Aorta (tissue), 5 donors: ENCODE measurements at places on chromosomes 16 and 17.

- DNase-seq: peak; percentile 93
- H3K4me1 ChIP-seq: no peaks in the 10 kb centered on the region
- peak within 1 kb of the TSS; percentile 24 for H3K27ac ChIP-seq
- H3K36me3 ChIP-seq: no peaks in the 10 kb centered on the region
- no peaks in the 10 kb centered on the region for H3K27me3 ChIP-seq
These were observed at the start of gene PLD6 for GRCh38 chr17:17206124-17206912. PLD6 (minus strand) TSS chr17:17206333; CDS start chr17:17206286, 47 bp downstream.

DNA sequence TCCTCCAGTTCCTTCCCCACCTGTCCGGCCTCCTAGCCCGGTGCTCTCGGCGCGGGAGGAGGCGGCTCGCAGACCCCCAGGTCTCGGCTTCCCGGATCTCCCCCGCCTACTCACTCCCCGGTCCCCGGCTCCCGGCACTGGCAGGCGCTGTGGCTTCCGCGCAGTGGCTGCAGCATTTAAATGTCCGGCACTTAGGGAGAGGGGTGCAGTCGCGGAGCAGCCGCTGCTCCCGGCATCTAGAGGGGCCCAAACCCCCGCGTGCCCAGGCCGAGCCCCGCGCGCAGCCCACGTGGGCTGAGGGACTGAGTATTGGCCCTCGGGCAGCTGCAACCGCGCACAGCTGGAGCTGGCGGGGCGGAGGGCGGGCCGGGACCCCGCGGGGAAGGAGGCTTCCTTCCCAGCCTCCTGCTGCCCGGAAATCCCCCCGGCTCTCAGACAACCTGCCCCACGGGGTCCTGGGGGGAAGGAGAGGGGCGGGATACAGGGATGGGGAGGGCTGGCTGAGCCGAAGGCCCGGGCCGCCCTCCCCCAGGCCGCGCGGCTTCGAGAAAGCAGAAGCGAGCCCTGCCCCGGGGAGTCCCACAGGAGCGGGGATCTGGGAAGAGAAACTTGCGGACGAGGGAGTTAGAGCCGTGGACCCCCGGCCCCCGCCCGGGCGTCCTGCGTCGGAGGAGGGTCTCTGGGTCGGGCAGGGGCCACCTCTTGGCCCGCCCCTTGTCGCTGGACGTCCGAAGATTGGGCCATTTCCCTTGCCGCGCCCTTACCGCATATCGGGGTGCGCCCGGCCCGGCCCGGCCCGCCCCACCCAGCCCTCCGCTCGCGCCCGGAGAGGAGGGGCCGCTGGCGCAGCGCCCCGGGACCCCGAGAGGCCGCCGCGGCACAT lies at the start of gene MMP25:
TSS of gene MMP25 (plus strand) at position 804 of the 883 bp plus-strand sequence. CDS start 357 bp downstream, outside the sequence.
- DNase-seq: no peak
- H3K4me1 ChIP-seq: no peaks in the 10 kb centered on the region
- H3K36me3 ChIP-seq: no peaks in the 10 kb centered on the region
- no peaks in the 10 kb centered on the region for H3K27me3 ChIP-seq

- H3K27ac ChIP-seq: no peak overlapping the region
These were observed 222.6 kb upstream of the PMFBP1 start for GRCh38 chr16:72394526-72394925.

GRCh38 chr17:57999496-58000017 lies 7.5 kb downstream of the SRSF1 start:
- H3K27me3 ChIP-seq: no peaks in the 10 kb centered on the region
- no peak overlapping the region for H3K4me3 ChIP-seq
- peaks cover 4% of the 10 kb centered on the region for H3K36me3 ChIP-seq
- DNase-seq: no peak

GRCh38 chr16:68487669-68488068 lies 39.4 kb upstream of the SMPD3 start:
- H3K27me3 ChIP-seq: no peaks in the 10 kb centered on the region
- no peak overlapping the region for H3K27ac ChIP-seq
- no peaks in the 10 kb centered on the region for H3K4me1 ChIP-seq
- no peaks in the 10 kb centered on the region for H3K36me3 ChIP-seq
- H3K4me3 ChIP-seq: no peak overlapping the region
- peak; percentile 3 for DNase-seq

DNA sequence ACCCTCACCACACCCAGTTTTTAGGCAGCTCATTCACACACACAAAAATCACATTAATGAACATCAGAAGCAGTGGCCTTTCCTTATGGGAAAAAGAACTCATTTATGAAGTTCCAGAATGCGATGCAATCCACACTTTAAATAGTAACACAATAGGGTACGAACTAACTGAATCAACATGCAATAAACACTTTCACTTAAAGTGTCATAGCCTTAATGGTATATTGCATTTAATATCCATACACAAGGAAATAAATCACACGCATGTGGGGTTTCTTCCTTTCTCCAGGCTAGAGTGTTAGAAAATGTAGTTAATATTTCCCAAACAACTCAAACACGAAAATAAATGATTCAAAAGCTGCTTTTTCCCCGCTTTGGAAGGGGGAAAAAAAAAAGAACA lies 19.7 kb downstream of the ADCY9 start:
- no peaks in the 10 kb centered on the region for H3K36me3 ChIP-seq
- H3K27ac ChIP-seq: no peak overlapping the region
- peaks cover 8% of the 10 kb centered on the region for H3K4me1 ChIP-seq
- no peak overlapping the region for H3K4me3 ChIP-seq
- no peaks in the 10 kb centered on the region for H3K27me3 ChIP-seq

DNA sequence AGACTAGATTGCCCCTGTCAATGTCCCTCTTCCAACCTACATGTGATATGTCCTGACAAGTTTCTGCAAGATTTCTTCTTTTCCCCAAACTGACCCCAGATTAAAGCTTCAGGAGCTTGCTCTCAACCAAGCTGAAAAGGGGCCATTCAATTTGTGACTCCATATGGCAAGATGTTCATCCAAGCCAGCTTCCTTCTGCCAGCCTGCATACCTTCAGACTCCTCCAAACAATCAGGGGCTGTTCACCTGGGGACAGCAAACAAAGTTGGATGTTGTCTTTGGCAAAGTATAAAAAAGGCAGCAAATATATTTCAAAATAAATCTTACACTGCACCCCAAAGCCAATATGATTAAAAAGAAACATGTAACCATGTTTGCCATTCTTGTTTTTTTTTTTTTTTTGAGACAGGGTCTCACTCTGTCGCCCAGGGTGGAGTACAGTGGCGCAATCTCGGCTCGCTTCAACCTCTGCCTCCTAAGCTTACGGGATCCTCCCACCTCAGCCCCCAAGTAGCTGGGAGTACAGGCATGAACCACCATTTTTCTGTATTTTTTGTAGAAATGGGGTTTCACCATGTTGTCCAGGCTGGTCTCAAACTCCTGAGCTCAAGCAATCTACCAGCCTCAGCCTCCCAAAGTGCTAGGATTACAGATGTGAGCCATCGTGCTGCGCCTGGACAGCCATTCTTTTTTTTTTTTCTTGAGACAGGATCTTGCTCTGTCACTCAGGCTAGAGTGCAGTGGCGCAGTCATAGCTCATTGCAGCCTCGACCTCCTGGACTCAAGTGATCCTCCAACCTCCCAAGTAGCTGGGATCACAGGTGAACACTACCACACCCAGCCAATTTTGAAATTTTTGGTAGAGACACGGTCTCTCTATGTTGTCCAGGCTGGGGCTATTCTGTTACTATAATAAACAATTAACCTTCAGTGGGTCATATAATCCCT lies 50.0 kb upstream of the AKAP1 start:
- peak overlapping the region; percentile 40 for H3K27ac ChIP-seq
- DNase-seq: no peak
- H3K4me1 ChIP-seq: peaks cover 5% of the 10 kb centered on the region
- no peaks in the 10 kb centered on the region for H3K36me3 ChIP-seq
- no peak overlapping the region for H3K4me3 ChIP-seq
- H3K27me3 ChIP-seq: no peaks in the 10 kb centered on the region

DNA sequence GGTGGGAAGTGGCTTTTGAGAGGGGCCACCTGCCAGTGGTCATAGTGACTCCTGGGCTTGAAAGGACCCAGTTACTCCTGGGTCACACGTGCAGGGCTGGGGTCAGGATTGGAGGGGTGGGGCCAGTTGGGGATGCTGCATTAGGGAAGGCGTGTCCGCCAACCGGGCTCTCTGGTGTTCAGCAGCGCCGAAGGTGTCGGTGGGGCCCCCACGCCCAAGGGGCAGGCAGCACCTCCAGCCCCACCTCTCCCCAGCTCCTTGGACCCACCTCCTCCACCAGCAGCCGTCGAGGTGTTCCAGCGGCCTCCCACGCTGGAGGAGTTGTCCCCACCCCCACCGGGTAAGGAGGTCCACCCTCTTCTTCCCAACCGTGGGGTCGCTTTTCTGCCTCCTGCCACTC lies 9.5 kb downstream of the ABI3 start:
- H3K4me1 ChIP-seq: no peaks in the 10 kb centered on the region
- no peak overlapping the region for H3K27ac ChIP-seq
- H3K4me3 ChIP-seq: no peak overlapping the region
- H3K27me3 ChIP-seq: no peaks in the 10 kb centered on the region
- no peak for DNase-seq

DNA sequence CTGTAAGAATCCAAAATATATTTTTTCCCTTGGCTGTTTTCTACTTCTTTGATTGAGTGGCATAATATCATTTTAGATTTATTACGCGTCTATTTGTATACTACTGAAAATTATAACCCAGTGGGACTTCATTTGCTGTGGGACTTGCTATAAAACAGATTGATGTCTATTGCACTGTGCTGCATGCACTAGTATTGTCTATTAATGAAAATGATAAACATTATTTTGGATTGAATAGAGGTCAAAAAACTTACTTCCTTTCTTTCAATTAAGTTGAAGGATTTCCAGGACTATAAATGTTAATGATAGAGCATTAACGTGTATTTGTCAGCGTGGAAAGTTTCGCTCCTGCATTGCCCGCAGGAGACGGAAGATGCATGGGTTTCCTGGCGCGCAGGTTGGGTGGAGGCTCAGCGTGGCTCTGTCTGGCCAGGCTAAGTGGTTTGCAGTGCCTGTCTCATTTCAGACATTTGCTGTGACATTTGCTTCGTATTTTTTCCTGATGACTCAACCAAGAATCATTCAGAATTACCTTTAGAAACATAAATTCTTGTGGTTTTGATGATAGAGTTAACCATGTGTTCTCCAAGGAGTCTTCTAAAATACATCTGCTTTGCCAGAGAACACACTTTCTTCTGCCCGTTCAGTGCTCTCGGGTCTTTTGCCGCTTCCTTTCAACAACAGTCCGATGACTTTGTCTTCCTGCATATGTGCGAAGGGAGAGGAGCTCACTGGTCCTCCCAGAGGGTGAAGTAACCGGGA lies 216.7 kb downstream of the RPTOR start:
- no peaks in the 10 kb centered on the region for H3K4me1 ChIP-seq
- no peak overlapping the region for H3K27ac ChIP-seq
- no peaks in the 10 kb centered on the region for H3K27me3 ChIP-seq
- no peak for DNase-seq
- no peak overlapping the region for H3K4me3 ChIP-seq

DNA sequence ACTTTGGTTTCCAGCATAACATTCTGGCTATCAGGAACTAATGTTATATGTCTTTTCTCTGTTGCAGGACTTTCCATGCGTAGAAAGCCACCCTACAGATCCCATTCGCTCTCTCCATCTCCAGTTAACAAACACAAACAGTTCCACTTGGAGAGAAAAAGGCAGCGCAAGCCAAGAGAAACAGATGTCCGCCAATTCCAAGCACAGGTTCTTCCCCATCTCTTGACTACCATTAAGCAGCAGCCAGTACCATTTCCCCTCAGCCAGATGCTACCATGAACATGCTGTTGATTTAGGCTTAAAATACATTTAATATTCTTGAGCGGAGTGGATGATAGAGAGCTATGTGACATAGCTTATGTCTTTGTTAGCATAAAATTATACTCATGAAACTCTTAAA lies 22.4 kb downstream of the CEP95 start:
- peaks cover 13% of the 10 kb centered on the region for H3K36me3 ChIP-seq
- H3K4me1 ChIP-seq: no peaks in the 10 kb centered on the region
- DNase-seq: no peak
- no peak overlapping the region for H3K27ac ChIP-seq
- no peak overlapping the region for H3K4me3 ChIP-seq

DNA sequence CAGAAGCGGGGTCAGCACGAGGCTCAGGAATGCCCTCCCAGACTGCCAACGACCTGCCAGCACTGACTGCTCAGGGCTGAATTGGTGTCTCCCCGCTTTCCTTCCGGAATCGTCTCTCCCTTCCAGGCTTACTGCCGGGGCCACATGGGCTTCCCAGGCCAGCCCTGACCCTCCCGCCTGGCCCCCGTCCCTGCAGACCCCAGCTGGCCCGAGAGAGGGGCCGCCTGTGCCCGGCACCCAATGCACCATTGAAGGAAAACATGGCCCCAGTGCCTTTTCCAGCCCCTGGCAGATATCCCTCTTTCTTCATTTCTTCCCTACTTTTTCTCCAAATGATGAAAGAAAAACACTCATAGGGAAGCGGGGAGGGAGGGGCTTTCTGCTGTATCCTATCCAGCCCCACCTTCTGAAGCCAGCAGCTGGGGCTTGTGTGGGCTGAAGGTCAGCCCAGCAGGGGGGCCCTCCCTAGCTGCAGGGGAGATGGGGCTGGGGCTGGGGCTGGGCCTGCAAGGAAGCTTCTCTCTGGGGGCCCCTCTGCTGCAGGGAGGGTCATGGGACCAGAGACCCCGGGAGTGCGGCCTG lies 25.9 kb downstream of the ZNF469 start:
- no peaks in the 10 kb centered on the region for H3K4me1 ChIP-seq
- no peak overlapping the region for H3K4me3 ChIP-seq
- no peak overlapping the region for H3K27ac ChIP-seq
- no peak for DNase-seq
- no peaks in the 10 kb centered on the region for H3K27me3 ChIP-seq

DNA sequence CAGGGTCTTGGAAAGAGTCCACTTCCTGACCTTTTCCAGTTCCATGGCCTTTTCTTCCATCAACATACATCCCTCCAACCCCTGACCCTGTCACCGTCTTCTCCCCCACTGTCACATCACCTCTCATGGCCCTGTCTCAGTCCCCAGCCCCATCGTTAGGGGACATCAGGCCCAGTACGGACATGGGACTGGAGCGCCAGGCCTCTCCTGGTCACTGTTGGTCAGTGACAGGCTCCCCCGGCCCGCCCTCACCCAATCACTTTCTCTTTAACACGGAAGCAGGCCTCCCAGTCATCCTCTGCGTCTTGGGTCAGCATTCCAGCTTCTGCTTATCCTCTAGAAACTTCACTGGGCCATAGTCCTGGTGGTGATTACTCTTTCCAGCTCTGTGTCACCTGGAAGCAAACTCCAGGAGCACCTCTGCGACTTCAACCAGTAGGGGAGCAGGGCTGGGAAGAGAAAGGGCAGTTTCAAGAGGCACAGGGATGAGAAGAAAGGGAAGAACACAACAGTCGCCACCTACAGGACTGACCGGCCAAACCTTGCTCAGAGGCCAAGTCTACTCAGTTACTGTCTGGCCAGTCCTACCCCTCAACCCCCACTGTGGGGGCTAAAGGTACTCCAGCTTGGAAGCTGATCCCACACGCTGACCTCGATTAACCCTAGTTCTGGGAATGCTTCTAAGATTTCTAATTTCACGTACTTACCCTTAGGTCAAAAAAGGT lies 15.9 kb upstream of the ICAM2 start:
- H3K27ac ChIP-seq: no peak overlapping the region
- no peaks in the 10 kb centered on the region for H3K27me3 ChIP-seq
- DNase-seq: no peak
- H3K4me3 ChIP-seq: no peak overlapping the region
- no peaks in the 10 kb centered on the region for H3K36me3 ChIP-seq
